ENCODE measurements at places on chromosomes 5 and 9.
A peak's percentile ranks its signal among the peaks of the same experiment; 100 is the strongest.

- DNase-seq: no peak
Observed at GRCh38 chr5:39073767-39074016, 507 bp downstream of the RICTOR start.

GRCh38 chr5:178201221-178201926 lies 3.0 kb upstream of the HNRNPAB start:
- DNase-seq: no peak

GRCh38 chr9:87282538-87282937 lies 215.1 kb upstream of the DAPK1 start:
- DNase-seq: no peak

GRCh38 chr5:102583276-102584124 lies 84.7 kb upstream of the SLCO6A1 start:
- DNase-seq: peak; percentile 31

DNA sequence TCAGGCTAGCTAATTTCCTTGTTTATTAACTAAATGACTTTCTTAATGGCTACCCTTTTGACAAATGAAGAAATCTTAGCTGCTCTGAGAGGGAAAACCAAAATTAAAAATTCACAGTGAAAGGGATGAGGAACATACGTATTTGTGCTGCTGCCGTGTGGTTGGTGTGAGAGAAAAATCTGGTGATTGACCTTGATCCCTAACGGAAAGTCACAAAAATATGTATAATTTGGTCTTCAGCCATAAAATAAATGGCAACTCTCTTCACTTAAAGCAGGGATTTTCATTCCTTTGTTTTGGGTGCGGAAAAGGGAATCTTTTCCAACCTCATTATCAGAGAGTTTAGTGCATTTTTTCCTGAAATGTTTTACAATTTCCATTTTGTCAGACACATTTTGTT lies 40.4 kb downstream of the PAM start:
- DNase-seq: no peak

GRCh38 chr9:38018958-38019602 lies 49.9 kb downstream of the SHB start:
- DNase-seq: no peak

- DNase-seq: no peak
Observed at GRCh38 chr9:37031902-37032301, 2.2 kb downstream of the PAX5 start.

GRCh38 chr5:91332267-91333045 lies 50.7 kb downstream of the ARRDC3 start:
- DNase-seq: no peak

DNA sequence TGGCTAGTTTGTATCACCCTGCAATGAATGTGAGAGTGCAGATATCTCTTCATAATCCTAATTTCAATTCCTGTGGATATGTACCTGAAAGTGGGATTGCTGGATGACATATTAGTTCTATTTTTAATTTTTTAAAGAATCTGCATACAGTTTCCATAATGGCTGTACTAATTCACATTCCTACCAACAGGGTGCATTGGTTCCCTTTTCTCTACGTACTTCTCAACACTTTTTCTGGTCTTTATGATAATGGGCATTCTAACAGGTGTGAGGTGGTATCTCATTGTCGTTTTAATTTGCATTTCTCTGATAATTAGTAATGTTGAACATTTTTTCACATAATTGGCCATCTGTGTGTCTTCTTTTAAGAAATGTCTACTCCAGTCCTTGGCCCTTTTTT lies 927.5 kb downstream of the DTWD2 start:
- no peak for DNase-seq

DNA sequence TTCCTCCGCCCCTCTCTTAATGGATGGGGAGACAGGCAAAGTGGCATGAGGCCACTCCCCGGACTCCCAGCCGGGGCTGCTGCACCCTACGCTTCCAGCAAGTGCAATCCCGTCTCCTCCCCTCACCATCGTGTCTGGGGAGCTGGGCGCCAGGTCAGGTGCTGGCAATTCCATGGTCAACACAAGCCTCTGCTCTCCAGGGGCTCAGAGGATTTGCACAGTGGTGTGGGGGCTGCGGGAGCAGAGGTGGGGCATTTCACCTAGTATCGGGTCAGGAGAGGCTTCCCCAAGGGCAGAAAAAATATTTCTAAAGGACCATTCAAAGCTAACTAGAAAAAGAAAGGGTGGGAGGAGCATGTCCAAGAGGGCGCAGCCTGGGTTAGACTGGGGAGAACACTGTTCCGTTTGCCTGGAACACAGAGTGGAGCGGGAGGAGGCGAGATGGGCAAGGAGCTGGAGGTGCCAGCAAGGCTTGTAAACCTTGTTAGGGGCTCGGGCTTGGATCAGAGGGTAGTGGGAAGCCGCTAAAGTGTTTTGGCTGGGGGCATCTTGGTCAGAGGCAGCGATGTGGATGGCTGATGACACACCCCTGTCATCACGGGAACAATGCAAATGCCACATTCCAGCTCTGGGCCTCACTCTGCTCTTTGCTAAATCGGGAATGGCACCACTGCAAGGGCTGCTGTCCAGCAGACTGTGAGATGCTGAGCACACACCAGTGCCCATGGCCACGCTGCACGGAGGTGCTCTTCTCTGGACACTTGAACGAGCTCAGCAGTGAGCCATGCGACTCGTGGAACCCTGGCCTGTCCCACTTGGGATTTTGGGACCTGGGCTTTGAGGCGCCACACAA lies 191.7 kb downstream of the CDK5RAP2 start:
- DNase-seq: no peak

GRCh38 chr9:110592044-110592830 lies 12.7 kb upstream of the SVEP1 start:
- no peak for DNase-seq

DNA sequence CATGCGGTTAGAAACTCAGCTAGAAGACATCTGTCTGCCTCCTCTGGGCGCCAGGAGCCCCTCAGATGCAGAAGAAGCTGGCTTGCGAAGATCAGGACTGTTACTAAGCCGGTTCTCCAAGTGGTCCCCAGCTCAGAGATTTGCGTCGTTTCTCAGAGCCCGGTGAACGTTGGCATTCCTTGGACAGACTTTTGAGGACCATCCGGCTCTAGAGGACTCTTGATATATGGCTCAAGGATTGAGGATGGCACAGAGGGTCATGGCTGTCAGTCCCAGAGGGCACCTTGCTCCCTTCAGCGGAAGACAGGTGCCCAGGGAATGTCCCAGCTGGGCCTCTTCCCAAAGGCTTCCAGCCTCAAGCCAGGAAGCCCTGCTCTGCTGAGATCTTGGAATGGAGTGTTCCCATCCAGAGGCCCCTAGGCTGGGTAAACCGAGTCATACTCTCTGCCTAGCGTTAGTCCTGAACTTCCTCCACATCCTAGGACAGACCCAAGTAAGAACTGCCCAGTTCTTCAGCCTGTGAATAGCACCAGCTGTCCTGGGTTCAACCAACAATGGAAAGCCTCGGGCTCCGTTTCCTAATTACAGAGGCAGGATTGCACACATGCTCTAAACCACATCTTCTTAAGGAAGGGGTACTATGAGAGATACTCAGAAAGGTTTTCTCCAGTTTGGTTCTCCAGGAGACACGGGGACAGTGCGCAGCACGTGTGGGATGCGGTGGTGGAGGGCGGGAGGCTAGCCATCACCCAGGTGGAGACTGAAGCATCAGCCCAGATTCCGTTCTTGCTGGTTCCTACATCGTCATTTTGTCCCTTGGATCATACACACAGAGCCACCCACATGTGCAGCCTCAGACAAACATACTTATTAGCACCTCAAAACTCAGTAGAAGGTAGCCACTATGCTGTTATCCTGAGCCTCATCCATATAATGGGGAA lies 51.4 kb downstream of the ZNF354C start:
- DNase-seq: no peak

GRCh38 chr9:25742256-25742655 lies 64.0 kb upstream of the TUSC1 start:
- no peak for DNase-seq

DNA sequence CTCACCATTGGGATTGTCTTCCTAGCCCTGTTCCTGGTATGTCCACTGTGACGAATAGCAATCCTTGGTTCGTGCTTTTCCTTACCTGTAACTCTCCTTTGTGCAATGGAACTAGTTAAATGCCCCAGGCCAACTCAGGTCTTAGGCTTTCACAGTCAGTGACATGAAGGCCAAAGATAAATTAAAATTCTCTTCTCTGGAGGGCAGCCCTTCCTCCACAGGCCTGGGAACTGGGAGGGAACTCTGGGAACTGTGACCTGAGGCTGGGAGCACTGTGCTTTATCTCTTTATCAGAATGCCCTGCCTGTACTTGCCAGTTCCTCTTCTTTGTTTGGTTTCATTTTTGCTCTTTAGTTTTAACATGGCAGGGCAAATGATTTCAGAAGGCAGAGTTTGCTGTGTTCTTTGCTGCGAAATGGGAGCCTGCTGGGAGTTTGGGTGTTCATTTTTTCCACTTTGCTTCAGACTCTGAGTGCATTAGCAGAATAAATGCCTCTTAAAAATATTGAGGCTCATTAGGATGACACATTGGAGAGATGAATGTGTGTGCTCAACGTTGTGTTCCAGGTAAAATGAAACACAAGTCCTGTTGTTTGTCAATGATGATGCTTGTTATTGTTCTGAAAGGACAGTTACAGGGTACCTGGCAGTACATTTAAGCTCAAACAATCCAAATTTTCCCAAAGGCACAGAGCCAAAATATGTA lies 118.1 kb downstream of the NUDT12 start:
- DNase-seq: no peak

- DNase-seq: no peak
Observed at GRCh38 chr5:12459326-12459725, 555.1 kb upstream of the CTNND2 start.

DNA sequence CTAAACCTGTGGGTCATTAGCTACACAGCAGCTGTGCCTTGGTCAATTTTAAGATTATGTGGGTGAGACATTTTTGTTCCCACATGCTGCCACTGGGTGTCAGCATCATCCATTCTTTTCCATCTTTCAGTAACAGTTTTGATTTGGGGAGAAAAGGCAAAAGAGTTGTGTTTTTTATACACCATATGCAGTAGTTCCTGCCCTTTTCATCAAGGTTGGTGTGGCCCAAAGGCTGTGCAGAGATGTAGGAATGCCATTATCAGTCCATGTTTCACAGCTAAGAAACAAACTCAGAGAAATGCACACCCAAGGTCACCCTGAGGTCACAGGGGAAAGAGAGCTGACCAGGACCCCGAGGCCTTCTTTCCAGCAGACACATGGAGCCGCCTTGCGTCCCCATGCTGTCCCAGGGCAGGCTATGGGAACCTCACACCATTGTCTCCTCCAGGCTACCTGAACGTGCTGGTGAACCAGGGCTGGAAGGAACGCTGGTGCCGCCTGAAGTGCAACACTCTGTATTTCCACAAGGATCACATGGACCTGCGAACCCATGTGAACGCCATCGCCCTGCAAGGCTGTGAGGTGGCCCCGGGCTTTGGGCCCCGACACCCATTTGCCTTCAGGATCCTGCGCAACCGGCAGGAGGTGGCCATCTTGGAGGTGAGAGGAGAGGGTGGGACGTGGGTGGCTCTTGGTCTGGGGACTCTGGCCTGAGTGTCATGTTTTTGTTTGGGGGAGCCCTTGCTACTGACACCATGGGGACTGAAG lies 27.8 kb upstream of the GRPEL2 start:
- no peak for DNase-seq

- peak; percentile 63 for DNase-seq
Observed at GRCh38 chr9:96418920-96419690, 935 bp upstream of the ZNF367 start.

DNA sequence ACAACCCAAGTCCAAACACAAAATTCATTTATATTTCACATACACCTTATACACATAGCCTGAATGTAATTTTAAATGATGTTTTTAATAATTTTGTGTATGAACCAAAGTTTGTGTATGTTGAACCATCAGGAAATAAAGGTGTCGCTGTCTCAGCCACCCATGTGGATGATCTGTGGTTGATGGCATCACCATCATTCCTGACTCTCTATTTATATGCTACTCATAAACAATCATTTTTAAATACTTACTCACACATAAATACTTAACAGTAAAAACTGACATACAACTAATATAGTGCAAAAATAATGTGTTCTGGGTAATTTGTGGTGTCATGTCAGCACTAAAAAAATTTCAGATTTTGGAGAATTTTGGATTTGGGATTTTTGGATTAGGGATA lies 38.4 kb downstream of the SMC5 start:
- DNase-seq: no peak

DNA sequence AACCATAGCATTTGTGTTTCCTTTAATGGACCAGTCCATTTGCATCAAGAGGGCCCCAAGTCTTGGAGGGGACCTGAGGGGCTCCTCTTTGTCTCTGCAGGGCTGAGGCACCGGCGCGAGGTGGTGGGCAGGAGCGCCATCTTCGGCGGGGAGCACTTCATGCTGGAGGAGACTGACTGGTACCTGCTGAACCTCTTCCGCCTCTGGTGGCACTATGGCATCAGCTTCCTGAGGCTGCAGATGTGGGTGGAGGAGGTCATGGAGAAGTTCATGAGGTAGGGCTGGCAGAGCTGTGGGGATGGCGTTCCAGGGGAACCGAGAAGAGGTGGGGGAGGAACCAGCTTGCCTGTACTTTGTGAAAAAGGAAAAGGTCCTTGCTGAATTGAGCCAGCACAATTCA lies 6.1 kb downstream of the PCYOX1L start:
- no peak for DNase-seq

GRCh38 chr9:76542360-76542759 lies 83.4 kb downstream of the GCNT1 start:
- DNase-seq: no peak

- DNase-seq: no peak
Observed at GRCh38 chr9:3497857-3498256, 27.9 kb downstream of the RFX3 start.

DNA sequence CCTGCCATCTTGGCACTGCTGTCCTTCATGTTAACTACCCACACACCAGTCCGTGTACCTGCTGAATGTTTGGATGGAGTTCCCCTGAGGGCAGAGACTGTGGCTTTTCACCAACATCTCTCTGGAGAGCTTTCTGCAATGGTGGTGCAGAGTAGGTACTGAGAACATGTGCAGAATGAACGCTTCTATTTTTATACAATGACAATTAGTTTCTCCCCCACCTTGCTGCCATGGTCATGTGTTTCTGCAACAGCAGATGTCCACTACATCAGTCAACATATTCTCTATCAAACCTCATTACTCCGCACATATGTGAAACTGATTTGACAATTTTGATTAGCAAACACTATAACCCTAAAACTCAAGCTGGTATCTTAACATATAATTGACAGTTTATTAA lies 14.5 kb downstream of the PTCH1 start:
- DNase-seq: no peak

DNA sequence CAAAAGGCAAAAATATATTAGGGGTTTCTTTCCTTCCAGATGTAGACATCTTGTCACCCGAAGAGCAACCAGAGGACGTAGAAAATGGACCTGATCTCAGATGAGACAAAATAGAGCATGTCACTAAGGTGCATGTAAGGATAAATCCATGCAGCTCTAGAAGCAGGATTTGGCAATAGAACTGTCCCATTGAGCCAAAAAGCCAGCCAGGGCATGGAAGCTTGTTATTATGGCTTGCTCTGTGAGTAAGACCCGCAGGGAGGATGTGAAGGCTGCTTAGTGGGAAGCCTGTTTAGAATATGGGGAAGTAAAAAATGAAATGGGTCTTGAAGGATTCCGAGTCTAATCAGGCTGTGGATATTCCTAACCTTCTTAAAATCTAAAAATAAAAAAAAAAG lies 165.6 kb upstream of the MPDZ start:
- DNase-seq: no peak

GRCh38 chr9:97978371-97979130 lies 4.6 kb upstream of the ANP32B start:
- no peak for DNase-seq

Data from NCI-H2227 treated with DMSO at 0.1 percent for 48 hours (cell line).